ENCODE measurements at places on chromosomes 1 and 21. TPM values are rescaled to one million over a fixed set of nuclear protein-coding genes. Genes with fewer than 3 reads are reported as not detected.

Gene TCHH
- total RNA-seq, result not detected

Gene CNIH3
- total RNA-seq, result 0.66 TPM

Gene PTGER3
- 0.10 TPM for total RNA-seq

Gene NBPF10
- 0.63 TPM for total RNA-seq

Gene FTCD
- 0.40 TPM for total RNA-seq

GRCh38 chr1:86552376-86552775, 5.5 kb downstream of the CLCA4 start:
- DNase-seq, result no peak

GRCh38 chr1:99603699-99604560, 42.0 kb upstream of the PALMD start:
- DNase-seq, result no peak

DNA sequence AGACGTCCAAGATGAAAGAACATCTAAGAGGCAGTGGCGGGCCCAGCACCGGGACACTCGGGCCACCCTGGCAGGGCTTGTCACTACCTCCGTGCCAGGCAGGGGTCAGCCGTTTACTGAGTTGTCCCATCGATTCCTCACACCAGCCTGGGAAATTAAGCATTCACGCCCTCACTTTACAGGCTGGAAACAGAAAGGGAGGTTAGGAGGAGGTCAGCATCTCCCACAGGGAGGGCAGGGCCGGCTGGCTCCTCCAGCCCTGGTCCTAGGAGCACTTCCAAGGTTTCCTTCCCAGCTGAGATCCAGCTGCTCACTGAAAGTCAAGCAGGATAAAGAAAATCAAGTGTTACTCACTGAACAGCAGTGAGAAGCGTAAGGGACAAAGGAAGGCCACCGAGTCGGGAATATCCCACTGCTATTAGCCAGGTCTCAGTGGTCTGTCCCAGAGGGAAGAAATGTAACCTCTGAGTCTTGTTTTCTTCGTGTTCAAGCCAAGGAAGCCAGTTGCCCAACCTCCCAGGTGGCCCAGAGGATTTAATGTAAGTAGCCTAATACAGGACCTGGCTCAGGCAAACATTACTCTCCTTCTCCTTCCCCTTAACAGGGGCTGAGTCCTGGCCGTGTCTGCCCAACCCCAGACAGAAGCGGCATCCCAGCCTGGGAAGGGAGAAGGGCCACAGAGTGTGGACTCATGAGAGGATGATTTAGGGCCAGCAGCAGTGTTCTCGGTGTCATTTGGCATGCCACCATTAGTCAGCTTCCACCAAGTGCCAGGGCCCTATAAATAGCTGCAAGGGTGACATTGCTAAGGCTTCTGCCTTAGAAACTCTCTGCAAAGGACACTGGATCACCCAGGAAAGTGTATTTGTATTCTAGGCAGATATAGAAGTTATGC, 203.1 kb upstream of the GALNT2 start:
- no peak for DNase-seq

- no peak for DNase-seq
These were observed 17.6 kb downstream of the ALDH4A1 start for GRCh38 chr1:18884727-18885126.

DNA sequence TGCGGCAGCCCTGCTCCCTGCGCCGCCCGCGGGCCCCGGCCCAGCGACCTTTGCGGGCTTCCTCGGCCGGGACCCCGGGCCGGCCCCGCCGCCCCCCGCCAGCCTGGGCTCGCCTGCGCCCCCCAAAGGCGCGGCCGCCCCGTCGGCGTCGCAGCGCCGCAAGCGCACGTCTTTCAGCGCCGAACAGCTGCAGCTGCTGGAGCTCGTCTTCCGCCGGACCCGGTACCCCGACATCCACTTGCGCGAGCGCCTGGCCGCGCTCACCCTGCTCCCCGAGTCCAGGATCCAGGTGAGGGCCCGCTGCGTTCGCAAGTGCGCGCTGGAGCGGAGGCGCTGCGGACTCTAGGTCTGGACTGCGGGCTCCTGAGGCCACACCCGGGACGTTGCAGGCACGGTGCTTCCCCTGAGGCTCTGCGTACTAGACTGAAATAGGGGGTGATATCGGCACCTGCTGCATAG, 351 bp downstream of the MIXL1 start:
- DNase-seq, result no peak

GRCh38 chr21:32020564-32020963, 147.7 kb downstream of the HUNK start:
- DNase-seq, result no peak

DNA sequence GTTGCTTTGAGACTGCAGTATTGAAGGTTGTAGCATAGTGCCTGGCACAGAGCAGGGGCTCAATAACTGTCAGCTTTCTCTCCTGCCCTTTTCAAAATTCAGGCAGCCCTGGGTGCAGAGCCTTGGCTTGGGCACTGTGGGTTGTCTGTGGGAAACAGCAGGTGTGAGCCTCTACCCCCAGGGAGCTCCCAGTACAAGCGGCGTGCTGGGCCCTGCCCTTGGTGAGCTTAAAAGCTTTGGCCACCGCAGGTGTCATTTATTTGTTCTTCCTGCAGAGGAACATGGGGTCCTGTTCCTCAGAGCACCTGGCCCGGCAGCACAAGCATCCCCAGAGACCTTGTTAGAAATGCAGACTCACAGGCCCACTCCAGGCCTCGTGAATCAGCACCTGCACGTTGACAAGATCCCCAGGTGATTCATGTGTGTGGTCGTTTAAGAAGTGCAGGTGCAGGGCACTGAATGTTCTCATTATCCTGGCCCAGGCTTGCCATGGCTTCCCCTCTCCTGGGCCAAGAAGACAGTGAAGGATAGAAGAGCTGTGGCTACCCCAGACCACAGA, 29.9 kb upstream of the IGSF21 start:
- no peak for DNase-seq

DNA sequence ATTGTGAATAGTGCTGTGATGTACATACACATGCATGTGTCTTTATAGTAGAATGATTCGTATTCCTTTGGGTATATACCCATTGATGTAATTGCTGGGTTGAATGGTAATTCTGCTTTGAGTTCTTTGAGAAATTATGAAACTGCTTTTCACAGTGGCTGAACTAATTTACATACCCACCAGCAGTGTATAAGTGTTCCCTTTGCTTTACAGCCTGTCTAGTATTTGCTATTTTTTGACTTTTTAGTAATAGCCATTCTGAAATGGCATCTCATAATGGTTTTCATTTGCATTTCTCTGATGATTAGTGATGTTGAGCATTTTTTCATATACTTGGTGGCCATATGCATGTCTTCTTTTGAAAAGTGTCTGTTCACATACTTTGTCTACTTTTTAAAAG, 54.5 kb upstream of the FAM78B start:
- no peak for DNase-seq

GRCh38 chr21:33901412-33902288, 14.0 kb downstream of the ATP5PO start:
- DNase-seq, result no peak

Data from activated T-cell treated with anti-CD3 and anti-CD28 coated beads, Interleukin-2, amount 50 U/mL, for 4 hours (primary cell).